GM12864 (cell line): ENCODE measurements at places on chromosomes 2 and 18.

DNA sequence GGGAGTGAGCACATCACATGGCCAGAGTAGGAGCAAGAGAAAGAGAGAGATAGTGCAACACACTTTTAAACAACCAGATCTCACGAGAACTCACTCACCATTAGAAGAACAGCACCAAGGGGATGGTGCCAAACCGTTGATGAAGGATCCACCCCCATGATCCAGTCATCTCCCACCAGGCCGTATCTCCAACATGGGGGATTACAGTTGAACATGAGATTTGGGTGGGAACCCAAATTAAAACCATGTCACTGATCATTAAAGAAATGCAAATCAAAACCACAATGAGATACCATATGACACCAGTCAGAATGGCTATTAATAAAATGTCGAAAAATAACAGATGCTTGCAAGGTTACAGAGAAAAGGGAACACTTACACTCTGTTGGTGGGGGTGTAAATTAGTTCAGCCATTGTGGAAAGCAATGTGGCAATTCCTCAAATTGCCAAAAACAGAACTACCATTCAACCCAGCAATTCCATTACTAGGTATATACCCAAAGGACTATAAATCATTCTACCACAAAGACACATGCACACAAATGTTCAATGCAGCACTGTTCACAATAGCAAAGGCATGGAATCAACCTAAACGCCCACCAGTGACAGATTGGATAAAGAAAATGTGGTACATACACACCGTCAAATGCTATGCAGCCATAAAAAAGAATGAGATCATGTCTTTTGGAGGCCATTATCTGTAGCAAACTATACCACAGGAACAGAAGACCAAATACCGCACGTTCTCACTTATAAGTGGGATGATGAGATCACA is 137.1 kb downstream of the COL6A3 start:
- DNase-seq = no peak

- no peak for DNase-seq
These were observed 4.5 kb upstream of the DYM start for GRCh38 chr18:49464718-49465598.

GRCh38 chr18:31103423-31103822 is 1.2 kb upstream of the DSC2 start:
- DNase-seq = no peak

DNA sequence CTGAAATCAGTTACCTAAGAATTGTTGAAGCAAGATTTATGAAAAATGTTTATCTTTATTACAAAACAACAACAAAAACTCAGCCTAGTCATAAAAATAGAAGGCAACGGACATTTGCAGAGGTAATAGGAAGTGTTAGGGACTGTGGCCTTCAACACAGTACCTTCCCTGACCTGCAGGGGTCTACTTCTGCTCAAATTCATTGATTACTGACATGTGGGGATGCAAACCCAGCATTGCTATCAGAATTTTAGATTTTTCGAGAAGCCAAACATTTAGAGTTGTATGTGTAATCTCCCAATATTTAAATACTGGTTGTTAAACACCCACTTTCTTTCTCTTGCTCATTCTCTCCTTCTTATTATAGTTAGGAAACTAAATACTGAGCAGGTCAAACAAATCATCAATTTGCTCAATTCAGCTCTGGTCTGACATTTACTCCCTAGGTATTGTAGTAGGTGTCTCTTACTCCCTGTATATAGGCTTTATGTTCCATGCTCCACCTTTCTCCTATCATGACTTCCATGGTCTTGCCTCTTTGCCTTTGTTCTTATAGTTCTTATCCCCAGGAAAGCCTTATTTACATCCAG is 198.5 kb downstream of the UBE2E3 start:
- no peak for DNase-seq

GRCh38 chr18:62457877-62458276 is 64.9 kb upstream of the ZCCHC2 start:
- DNase-seq = no peak

GRCh38 chr2:187554011-187554703 is at the start of gene TFPI:
TFPI (minus strand) TSS chr2:187554435; CDS start chr2:187503768, 50,667 bp downstream.
- no peak for DNase-seq
